ENCODE measurements at places on chromosomes 5 and 9.

DNA sequence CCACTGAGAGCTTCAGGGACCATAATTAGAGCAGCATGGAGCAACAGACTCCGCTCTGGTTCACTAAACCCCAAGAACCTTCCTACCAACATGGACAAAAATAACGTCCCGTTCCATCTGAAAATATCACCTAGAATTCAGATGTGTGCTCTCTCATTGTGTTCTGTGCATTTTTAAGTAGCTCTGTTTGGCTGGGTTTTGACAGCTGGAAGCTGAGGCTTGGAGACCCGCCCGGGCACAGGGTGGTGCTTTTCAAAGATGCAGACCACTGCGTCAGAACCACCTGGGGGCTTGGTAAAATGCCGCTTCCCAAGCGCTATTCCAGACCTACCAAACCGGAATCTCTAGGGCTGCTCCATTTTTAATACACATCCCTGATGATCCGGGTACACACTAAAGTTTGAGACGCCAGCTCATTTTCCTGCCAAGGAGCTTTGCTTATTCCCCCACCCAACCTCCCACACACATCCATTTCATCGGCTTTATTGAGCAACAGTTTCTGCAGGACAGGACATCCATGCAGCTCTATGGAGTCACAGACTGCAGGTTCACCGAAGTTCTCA, 104.8 kb downstream of the GABBR2 start:
- DNase-seq: no peak

DNA sequence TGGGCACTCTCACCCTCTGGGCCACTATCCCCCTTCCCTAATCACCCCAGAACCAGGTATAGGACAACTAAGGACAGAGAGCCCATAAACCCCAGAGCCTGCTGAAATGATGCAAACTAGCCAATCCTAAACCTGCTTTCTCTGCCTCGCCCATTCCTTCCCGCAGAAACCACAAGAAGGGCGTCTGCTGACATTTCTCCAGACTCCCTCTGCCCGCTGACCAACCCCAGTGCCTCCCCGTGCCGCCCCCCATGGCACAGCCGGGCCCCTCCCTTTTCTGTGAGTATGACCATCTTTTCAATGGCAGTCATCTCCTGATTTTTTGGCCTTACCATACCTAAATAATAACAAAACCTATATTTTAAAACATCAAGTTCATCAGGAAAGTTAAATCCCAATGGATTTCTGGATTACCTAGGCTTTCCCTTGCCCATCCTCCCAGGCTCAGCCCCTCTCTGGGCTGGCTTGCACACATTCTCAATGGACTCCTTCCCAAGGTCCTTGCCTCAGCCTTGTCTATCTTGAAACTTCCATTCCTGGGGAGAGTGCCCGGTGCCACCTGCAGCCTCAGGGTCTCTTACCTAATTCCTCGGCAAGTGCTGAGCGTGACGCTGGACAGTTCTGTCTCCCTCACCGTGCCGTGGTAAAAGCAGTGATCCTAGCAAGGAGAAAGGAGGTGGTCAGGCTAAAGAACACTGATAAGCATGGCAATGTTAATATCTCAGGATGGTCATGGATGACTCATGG, 45.2 kb downstream of the ADAM19 start:
- no peak for DNase-seq

DNA sequence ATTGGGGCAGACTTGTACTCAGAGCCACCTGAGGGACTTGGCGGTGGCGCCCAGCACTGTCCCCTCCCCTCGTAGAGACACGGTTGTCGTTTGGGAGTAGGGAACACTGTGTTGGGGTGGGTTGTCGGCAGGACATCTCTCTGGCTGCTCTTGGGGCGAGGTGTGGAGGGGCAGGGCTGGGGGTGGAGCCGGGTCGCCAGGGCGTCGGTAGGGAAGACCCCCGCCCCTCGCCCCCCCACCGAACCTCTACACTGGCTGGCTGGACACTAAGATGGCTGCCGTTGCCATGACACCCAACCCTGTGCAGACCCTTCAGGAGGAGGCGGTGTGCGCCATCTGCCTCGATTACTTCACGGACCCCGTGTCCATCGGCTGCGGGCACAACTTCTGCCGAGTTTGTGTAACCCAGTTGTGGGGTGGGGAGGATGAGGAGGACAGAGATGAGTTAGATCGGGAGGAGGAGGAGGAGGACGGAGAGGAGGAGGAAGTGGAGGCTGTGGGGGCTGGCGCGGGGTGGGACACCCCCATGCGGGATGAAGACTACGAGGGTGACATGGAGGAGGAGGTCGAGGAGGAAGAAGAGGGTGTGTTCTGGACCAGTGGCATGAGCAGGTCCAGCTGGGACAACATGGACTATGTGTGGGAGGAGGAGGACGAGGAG, 778 bp downstream of the TRIM41 start:
- no peak for DNase-seq

DNA sequence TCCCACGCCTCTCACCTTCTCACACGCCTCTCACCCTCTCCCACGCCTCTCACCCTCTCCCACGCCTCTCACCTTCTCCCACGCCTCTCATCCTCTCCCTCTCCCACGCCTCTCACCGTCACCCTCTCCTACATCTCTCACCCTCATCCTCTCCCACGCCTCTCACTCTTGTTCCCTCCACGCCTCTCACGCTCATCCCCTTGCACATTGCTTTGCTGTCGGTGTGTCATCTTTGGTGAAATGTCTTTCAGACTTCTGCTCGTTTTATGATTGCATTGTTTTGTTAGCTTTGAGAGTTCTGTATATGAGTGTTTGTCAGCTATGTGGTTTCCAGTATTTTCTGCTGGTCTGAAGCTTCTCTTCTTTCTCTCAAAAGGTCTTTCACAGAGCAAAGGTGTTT, 102.7 kb downstream of the EHMT1 start:
- no peak for DNase-seq

DNA sequence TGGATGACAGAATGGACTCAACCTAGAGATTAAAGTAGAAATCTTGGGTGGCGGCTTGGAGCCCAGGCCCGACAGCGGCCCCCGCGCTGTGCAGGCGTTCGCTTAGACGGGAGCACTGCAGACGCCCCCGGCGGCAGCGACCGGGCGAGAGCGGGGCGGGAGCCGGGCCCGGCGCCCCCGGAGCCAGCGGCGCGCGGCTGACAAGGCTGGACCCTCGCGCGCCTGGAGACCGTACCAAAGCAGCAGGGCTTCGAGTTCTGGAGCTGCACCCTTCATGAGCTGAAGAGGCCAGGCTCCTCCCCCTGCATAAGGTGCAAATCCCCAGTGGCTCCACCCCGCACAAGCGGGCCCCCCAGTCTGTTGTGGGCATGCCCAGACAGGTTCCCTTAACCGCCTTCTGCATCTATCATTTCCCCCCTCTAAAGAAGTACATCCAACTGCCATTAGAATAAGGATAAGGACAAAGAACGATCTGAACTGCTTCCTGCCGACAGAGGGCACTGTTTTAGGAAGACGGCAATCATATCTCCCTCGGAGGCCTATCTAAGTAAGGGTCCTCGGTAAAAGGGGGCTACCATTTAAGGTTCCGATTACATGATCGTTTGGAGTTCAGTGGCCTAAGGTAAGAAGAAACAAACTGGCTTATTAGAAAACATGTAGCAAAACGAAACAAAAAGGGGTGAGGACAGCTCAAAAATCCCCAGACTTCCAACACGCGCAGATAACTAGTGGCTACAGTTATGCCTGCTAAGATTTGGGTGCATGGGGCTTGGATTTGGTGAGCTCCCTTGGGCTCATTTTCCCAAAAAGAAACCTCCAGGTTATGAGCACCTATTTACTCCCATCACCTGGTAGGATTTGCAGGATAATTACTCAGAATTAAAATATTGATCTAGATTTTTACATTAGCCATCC, 66.3 kb downstream of the RGMB start:
- no peak for DNase-seq

GRCh38 chr5:1973391-1974013, 90.8 kb upstream of the IRX4 start:
- DNase-seq: no peak

GRCh38 chr5:168603746-168604145, 24.6 kb upstream of the PANK3 start:
- DNase-seq: no peak

- DNase-seq: no peak
These were observed 46.9 kb downstream of the SPEF2 start for GRCh38 chr5:35664584-35664983.

GRCh38 chr5:109225716-109226625, 183.8 kb downstream of the PJA2 start:
- DNase-seq: no peak

DNA sequence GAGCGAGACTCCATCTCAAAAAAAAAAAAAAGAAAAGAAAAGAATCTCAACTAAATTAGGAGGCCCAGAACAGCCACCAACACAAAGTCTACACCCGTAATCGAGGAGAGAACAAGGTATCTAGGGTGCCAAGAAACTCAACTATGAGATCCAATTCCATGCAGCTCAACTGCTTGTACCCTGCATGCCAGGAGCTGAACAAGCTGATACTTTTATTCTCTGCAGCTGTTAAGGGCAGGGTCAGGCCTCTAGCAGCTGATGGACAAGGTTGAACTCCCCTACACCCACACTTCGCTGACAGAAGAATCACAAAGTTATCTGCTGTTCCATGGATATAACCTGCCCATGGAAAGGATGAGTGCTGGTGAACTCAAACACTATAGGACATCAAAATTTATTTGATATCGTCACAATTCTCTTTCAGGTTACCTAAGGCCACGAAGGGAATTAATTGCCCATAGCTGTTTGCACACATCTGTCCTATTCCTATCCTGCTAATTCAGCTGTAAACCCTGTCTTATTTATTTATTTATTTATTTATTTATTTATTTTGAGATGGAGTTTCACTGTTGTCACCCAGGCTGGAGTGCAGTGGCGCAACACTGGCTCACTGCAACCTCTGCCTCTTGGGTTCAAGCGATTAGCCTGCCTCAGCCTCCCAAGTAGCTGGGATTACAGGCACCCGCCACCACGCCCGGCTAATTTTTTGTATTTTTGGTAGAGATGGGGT, 20.7 kb downstream of the UBAP2 start:
- DNase-seq: no peak

- DNase-seq: no peak
These were observed 1061.8 kb upstream of the ARRDC3 start for GRCh38 chr5:92444888-92445287.

DNA sequence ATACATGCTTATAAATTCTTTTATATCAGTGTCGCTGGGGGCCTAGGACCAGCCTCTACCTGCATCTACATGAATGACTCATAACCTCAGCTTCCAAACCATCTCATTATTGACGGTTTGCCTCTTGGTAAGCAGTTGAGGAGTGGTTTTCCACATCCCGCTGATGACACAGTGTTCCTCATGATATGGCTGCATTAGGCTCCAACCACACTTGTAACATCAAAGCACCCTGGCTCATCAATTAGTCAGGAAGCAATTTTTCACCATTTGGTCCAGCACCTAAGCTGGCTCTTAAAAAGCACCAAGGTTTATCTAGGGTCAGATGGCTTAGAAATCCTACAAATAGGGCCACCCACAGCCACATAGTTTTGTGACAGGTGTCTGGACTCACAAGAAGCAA, 402.4 kb downstream of the ARHGEF28 start:
- DNase-seq: no peak

DNA sequence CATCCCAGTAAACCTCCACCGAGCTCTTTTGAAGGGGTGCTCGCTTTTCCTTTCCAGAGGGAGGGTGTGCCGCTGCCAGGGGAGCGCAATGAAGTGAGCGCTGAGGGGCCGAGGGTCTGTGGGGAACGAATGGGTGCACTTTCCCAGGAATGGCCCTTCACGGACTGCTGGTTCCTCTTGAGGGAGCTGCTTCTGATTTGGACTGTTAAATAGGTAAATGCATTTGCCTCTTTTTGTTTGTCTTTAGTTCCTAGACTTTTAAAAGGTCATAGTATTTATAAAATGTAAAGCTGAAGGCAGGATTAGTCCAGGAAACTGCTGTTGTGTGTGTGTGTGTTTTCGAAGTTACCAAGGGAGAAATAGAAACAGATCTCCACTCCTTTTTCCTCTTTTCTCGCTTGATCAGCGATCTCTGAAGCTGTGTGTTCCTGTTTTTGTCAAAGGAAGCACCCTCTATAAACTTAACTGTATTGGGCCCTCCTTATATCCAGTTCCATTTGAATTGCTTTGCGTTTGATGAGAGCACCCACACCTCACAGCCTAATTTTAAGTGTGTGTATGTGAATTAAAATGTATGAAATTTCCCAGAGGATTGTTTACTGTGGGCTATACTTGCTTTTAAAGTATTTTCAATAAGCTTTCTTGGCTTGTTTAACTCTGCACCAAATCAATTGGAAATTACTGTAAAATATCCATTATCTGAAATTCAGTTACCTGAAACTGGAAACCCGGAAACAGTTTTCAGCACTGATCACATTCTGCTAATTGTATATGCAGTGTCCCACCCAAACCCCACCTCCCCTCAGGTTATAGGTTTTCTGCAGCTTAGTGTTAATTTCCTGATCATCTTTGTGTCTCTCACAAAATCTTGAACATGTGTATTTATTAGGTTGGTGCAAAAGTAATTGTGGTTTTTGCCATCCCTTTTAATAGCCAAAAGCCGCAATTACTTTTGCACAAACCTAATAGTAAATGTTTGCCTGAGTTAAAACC, 966 bp downstream of the SNX2 start:
- DNase-seq: no peak

DNA sequence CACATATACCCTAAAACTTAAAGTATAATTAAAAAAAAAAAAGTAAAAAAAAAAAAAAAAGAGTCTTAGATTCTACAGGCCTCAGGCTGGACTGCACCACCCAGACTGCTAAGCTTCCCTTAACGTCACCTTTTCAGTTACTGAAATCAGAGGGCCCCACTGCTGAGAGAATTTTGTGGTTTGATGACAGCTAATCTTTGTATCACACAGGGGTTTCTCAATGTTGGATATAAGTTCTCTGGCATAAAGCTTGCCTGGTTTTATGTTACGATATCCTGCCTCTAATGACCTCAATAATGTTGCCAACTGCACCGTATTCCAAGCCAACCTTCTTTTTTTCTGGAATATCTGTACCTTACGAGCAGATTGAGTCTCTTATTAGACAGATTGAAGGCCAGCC, 43.1 kb upstream of the C6 start:
- DNase-seq: no peak

- DNase-seq: no peak
These were observed 810.2 kb downstream of the EFNA5 start for GRCh38 chr5:106860398-106861044.

GRCh38 chr5:1771149-1772065, 28.2 kb downstream of the MRPL36 start:
- DNase-seq: no peak

DNA sequence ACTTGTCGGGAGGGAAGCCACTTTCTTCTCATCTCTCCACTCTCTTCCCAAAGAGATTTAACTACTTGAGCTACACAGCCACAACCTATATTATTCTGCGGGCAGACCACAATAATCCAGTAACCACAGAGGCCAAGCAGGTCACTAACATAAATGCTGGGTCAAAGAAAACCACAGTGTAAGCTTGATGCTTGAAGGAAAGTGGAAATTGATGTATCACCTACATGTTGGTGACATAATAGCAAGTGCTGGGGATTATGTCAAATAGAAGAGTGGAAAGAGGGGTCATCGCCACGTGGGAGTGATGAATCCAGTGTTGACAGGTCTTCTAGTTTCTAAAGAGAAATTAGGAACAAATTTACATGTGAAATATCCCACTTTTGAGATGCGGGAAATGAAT, 40.9 kb downstream of the RFK start:
- DNase-seq: no peak

All from stimulated activated CD8-positive, alpha-beta memory T cell treated with anti-CD3 and anti-CD28 coated beads, Interleukin-15, amount 100 ng/mL, for 1 hour (primary cell).